ENCODE measurements at places on chromosomes 7 and 10.

DNA sequence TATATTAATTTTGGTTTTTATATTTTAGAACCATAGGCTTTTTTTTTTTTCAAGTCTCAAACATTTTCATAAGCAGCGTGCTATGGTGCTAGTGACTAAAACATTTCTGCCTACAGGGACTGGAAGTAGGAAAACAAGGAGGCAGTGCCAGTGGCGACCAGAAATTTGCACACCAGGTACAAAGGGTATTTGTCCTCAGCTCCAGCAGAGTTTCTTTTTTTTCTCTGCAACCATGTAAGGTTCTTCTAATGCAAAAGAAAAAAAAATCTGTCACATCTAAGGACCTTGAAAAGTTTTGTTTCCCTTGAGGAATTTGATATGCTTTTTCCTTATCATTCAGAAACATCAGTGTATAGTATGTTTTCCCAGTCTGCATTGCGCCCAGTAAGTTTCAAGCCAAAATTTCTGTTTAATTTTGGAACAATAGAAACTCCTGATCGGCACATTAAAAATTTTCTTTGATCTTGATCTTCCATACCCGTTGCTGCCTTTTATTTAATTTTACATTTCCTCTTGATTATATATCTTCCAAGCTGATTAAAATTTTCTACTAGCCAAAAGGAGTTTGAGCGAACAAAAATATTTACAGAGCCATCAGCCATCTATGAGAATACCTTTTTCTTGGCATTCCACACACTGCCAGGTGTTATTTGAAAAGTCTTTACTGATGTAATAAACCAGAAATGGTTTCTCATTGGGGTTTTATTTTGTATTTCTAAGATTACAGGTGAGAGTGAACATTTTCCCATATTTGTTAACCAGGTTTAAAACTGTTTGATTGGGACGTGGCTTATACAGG, 956 bp upstream of the KLHDC10 start:
- no peak for DNase-seq

DNA sequence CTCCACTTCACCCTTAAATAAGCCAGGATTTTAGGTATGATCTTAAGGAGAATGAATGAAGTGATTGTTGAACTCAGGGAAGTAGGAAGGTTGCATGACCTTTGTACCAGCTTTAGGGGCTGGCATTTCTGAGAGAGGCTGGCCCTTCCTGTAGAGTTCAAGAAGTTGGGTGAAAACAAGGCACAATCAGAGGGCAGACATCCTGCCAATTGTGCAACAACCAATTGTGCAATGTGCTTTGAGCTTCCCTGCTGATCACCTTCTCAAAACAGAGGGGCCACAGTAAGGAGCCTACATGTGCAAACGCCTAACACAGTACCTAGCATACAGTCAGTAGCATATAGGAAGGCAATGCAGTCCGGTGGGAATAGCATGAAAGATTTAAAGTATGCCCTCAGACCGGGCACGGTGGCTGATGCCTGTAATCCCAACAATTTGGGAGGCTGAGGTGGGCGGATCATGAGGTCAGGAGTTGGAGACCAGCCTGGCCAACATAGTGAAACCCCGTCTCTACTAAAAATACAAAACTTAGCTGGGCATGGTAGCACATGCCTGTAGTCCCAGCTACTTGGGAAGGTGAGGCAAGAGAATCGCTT, 5.4 kb downstream of the CPVL start:
- DNase-seq: no peak

DNA sequence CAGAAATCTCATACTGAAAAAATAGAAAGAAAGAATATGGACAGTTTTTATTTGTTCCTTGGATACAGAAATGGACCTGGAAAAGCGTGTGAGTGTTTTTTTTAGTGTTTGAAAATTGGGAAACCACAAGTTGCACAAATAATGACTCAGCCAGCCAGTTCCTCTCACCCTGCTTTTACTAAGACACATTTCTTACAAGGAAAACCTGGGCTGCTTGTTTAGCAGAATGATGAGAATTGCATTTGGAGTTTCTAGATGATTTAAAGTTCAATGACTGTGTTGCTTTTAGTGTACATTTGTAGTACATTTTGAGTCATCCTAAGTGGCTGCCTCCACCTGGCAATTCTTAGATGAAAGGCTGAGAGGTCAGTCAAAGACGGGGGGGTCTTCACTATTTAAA, 218.7 kb downstream of the ABCA13 start:
- no peak for DNase-seq

DNA sequence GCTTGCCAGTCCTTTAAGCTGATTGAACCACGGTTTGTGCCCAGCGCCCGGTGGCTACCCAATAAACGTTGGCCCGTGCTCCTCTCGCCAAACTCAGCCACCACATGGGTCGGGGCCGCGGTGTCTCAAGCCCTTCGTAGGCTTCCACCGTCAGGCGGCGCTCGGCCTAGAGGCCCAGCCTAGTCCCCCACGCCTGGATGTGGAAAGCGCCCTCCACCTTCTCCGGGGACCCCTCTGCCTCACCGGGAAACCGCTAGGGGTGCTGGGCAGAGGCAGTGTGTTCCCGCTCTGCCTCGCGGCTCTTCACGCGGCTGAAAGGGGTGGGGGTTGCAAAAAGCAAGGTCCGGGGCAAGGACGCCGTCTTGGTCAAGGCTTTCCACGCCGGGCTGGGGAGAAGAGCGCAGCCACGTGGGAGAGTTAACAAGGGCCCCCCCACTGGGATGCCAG, 29.8 kb downstream of the LEP start:
- DNase-seq: no peak

- no peak for DNase-seq
Observed at GRCh38 chr10:78162853-78163252, 129.2 kb downstream of the RPS24 start.

DNA sequence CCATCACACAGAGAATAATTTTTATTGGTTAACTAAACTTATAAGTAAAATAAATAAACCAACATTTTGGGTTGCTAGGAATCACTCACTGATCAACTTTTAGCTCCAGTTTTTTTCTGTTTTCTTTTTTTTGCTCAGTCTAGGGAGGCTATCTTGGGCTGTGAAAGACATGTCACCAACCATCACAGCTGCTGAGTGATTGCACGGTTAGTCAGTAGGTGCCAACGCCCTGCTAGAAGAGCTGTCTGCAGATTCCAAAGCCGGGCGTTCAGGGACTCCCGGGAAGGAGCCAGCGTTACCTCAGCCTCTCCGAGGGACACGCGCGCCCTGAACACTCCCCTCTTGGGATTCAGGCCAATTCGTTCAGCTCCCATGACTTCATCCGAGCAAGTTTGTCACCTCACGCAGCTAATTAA, 604 bp upstream of the STAM start:
- DNase-seq: peak; percentile 23

GRCh38 chr7:45659496-45660139, 85.5 kb downstream of the ADCY1 start:
- DNase-seq: no peak

All from 8988T (cell line).